Omental fat pad (tissue), 4 donors: ENCODE measurements at places on chromosomes 7 and 10. TPM values are rescaled to one million over a fixed set of nuclear protein-coding genes. Genes with fewer than 3 reads are reported as not detected.

Gene CRYGN
- total RNA-seq = not detected

DNA sequence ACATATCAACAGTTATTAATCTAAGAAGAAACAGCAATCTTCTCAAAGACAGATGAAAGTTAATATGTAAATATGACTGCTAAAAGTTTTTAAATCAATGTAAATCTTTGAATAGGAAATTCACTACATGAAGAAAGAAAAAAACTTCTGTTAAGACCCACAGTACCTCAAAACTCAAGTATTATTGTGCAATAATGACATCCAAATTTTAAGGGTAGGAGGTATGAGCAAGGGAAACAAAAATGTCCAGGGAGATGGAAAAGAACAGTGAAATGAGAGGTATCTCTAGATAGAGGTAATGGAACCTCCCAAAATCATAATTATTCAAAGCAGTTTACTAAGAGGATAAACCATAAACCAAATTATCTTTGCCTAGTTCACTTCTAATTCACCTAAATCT lies 436.8 kb downstream of the PARD3 start:
- DNase-seq = no peak

Gene FKBP6
- not detected for total RNA-seq

DNA sequence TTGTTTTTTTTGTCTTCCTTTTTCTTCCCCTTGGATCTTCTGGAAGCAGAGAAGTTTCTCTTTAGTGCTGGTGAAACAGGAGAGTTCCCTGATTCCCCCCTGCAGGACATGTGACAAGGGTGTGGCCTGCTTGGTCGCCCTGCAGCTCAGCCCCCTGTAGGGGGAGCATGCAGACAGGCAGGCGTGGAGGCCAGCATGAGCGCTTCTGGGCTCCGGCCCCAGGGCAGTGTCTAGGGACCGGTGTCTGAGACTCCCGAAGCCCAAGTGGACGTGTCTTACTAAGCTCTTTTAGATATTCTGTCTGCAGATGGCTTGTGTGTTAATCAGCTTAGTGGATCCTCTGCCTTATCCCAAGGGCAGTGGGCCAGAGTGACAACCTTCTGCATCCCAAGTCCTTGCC lies 26.1 kb downstream of the PRSS58 start:
- DNase-seq = no peak

GRCh38 chr10:46223064-46223480 lies 63.7 kb upstream of the ANTXRL start:
- DNase-seq = no peak

GRCh38 chr10:80416479-80417098 lies 8.2 kb downstream of the PRXL2A start:
- DNase-seq = no peak

Gene PALD1
- 12.1 TPM for total RNA-seq

DNA sequence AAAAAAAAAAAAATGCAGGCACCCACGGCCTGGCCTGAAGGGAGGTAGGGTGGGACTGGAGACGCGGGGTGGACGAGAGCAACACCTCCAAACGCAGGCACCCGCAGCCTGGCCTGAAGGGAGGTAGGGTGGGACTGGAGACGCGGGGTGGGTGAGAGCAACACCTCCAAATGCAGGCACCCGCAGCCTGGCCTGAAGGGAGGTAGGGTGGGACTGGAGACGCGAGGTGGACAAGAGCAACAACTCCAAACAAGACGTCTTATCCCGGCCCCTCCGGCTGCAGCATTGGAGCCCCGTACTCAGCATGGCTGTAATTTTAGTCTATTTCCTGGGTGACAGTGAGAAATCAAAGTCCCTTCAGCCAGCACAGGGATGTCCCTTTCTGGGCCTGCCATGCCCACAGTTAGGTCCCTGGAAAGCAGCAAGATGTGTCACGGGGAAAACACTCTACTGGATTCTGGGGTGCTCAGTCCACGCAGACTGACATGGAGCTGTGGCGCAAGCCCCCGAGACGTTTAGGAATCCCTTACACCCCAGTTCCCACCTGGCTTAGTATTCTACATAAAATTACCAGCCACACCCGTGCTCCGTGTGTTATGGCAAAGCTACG lies 119.9 kb downstream of the WDR37 start:
- DNase-seq = no peak

Gene EPHB6
- total RNA-seq = 89.0 TPM

Gene ODAD2
- 3.2 TPM for total RNA-seq

Gene MACC1
- 5.2 TPM for total RNA-seq

DNA sequence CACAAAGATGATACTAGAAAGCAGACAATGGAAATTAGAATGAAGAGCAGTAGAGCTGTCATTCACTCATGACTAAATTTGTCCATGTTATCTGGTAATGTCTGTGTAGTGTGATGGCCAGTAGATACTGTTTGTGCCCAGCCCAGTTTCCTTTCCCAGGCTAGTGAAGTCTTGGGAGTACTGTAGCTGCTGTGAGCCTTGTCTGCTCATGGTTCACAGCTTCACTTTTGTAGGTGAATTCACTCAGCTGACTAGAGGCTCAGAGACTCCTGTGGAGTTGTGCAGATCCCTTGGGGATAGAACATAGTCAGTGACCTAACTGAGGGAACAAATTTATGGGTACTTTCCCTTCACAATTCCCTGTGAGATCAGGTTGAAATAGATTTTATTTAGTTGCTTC lies 572.5 kb downstream of the ARL4A start:
- DNase-seq = no peak

- no peak for DNase-seq
These were observed 590.9 kb upstream of the MGMT start for GRCh38 chr10:128875956-128876736.

- DNase-seq = no peak
These were observed 106.1 kb downstream of the SND1 start for GRCh38 chr7:127758105-127758504.

DNA sequence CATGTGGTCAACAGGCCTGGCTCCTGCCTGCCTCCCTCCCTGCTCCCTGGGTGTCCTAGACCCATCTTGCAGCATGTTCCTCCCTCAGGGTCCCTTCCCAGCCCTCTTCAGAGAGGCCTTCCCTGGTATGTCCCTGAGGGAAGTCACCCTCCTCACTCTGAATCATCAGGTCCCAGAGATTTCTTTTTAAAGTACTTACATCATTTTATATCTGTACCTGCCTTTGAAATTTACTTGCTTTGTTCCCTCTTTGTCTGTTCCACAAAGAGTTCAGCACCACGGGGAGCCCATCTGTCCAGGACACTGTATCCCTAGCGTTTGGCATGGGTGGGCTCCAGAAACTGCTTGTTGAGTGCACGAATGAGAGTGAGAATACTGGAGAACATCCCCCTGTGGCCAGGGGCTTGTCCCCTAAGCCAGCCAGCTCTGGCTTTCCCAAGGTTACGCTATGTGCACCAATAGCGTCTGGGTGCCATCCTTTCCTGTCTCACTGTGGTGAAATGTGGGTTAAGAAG lies 50.6 kb upstream of the IGFBP3 start:
- no peak for DNase-seq

GRCh38 chr10:110842326-110842904 lies 29.3 kb upstream of the PDCD4 start:
- DNase-seq = no peak

Gene LRWD1
- total RNA-seq = 12.3 TPM

GRCh38 chr7:87375662-87376435 lies 30.4 kb downstream of the CROT start:
- no peak for DNase-seq

DNA sequence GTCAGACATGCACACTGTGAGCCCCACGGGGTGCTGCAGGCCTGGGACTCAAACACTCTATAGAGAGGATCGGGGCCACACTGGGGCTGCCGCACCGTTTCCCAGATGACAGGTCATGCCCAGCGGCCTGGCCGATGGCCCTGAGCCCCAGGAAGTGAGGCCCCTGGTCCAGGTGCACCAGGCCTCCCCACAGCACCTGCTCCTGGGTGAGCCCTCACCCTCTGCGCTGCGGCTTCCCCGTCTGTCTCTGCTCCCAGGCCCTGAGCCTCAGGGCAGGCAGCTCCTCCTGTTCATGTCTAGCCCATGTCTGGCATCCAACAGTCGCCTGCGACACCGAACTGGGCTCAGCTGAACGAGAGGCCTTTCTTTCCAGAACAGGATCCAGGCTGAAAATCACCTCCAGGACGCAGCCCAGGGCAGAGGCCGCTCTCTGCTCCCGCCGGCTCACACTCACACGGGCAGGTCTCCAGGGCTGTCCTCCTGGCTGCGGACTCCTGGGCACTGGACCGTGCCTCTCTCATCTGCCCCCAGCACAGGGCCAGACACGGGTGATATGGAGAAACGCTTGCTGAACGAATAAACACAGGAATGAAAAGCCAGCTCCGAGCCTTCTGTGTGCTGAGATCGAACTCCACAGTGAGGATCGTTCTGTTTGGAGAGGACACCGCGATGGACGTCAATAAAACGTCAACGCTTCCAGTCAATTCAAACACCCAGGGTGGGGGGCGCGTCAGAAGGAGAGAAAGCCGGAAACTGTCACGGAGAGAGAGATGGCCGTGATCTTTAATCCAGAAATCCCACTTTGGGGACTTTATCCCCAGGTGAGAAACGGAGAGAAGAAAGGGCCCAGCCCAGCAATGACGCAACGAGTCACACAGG lies 202.4 kb downstream of the ELFN1 start:
- DNase-seq = no peak

DNA sequence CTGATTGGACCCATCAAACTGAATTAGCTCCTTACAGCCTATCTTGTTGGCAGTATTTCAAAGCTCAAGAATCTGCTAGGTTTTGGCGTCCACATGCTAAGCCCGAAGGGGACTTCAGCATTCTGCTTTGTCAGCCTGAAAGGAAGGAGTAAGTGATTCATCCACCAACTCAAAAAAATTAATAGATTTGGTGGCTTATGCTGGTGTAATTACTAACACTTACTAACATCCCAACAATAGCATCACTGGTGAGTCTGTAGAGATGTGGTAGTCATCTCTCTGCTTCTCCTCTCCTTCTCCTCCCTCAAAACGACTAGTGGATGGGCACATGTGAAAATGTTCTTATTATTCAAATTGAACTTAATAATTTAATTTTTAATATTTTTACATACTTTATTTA lies 53.8 kb upstream of the EGR2 start:
- no peak for DNase-seq

DNA sequence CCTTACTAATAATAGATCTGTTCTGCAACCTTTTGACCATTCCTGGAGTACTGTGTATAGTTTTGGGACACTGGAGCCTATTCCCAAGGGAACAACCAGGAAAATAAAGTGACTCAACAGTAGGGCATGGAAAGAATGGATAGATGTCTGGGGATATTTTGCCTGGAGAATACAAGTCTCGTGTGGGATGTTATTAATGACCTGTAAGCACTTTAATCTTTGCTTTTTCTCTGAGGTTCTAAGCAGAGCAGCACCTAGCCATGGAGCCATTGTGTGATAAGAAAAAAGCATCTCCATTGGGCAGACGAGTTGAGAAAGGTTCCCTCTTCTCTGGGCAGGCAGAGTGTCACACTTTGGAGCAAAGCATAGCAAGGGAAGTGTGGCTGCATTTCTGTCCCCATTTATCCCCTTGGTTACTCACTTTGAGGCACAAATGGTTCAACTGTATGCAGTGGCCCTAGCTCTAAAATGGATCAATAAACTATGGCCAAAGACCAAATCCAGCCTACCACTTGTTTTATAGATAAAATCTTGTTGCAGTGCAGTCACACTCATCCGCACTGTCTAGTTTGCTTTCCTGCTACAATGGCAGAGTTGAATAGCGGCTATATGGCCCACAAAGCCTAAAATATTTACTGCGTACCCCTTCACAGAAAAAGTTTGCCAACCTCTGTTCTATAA lies 21.0 kb upstream of the CCDC71L start:
- no peak for DNase-seq

GRCh38 chr7:112752576-112752975 lies 37.6 kb downstream of the TMEM168 start:
- no peak for DNase-seq

Gene IDI2
- not detected for total RNA-seq

GRCh38 chr10:5666841-5667630 lies 641 bp upstream of the ASB13 start:
- DNase-seq = no peak
